ENCODE measurements at places on chromosomes 13 and 19.
A peak's percentile ranks its signal among the peaks of the same experiment; 100 is the strongest.

DNA sequence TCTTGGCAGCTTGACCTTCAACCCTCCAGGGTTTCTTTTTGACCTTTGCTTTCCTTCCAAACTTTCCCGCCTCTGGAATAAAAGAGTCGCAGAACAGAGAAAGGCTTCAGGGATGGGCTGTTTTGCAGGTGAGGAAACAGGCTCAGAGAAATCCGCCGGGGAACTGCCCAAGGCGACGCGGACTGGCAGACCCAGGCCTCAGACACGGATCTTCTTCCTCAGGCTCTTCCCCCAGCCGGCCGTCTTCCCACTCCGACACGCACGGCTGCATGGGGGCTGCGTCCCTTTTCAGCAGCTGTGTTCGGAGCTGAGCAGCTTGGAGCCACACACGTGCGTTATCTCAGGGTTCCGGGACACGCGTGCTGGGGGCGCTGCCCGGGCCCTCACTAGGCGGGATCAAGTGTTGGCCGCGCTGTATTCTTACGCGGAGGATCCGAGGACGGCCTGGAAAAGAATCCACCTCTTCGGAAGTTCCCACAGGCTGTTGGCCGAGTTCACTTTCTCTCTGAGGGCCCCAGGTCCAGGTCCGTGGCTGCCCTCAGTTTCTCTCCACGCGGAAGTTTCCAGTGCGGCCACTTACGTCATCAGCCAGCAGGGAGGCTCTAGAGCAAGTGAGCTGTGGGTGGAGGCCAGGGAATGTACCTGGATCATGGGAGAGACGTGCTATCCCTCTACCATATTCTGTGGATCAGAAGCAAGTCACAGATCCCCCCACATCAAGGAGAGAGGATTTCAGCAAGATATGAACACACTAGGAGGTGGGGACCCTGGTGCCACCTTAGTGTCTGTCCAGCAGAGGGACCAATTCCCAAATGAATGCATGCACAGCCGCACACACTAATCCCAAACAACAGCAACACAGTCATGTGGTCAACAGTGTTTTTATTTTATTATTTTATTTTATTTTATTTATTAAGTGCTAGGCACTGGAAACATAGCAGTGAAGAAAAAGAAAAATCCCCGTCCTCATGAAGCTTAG is 100.4 kb downstream of the ING1 start:
- DNase-seq, result no peak

DNA sequence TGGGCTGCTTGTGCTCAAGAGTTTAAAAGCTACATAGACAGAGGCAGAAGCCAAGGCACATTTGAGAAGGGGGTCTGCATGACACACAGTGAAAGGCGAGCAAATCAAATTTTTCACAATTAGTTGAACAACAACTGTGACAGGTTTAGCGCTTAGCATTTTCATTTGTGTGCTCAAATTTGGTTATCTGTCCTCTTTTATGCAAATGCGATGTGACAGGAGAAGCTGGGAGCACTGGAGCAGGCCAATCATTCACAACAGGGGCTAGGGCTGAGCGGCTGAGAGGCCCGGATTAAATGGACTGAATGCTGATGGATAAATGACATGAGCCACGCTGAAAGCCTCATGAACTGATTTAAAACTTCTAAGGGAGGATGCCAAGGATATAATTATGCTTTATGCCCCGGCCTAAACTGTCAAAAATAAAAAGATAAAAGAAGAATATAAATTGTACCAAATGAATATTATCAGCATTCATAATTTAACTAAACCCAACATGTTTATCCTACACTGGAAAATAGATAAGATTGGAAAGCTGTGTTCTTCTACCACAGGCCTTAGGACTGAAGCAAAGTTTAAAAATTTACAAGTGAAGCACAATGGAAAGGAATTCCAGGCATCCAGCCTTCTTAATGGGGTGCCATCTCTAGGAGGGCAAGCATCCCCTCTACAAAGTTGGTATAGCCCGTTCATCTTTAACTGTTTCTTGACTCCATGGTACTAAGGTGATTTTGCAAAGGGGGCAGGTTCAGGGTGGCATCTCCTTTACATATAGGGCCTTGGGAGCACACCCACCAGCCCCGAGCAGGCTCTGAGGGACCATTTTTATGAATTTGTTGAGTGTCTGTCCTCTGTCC is 117.9 kb downstream of the RBM26 start:
- no peak for DNase-seq

GRCh38 chr19:55086730-55087541 is 11.3 kb downstream of the EPS8L1 start:
- DNase-seq, result peak; percentile 61

- no peak for DNase-seq
Measured at GRCh38 chr13:73286942-73287620, 228.3 kb downstream of the KLF5 start.

GRCh38 chr13:109611912-109612691 is 174.3 kb downstream of the IRS2 start:
- no peak for DNase-seq

DNA sequence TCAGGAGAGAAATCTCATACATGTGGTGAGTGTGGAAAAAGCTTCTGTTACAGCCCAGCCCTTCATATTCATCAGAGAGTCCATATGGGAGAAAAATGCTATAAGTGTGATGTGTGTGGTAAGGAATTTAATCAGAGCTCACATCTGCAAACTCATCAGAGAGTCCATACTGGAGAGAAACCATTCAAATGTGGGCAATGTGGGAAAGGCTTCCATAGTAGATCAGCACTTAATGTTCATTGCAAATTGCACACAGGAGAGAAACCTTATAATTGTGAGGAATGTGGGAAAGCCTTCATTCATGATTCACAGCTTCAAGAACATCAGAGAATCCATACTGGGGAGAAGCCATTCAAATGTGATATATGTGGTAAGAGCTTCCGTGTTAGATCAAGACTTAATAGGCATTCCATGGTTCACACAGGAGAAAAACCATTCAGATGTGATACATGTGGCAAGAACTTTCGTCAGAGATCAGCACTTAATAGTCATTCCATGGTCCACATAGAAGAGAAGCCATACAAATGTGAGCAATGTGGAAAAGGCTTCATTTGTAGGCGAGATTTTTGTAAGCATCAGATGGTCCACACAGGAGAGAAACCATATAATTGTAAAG is 15.2 kb downstream of the ZNF221 start:
- DNase-seq, result no peak

DNA sequence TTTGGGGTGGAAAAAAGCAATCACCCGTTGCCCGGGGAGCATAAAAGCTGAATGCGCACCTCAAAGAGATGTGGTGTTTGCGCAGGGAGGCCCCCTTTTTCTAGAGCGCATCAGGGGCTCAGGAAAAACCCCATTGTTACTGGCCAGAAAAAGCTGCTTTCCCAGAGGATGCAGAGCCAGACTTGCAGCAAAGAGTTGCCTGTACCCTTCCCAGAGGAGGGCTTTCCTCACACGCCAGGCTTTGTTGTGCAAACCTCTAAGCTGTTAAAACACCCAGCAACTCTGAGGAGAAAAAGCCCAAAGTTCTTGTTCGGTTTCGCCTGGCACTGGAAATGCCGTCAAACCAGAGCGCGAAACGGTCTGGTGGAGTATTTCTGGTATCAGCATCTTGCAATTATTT is 29.3 kb downstream of the GSX1 start:
- DNase-seq, result no peak

DNA sequence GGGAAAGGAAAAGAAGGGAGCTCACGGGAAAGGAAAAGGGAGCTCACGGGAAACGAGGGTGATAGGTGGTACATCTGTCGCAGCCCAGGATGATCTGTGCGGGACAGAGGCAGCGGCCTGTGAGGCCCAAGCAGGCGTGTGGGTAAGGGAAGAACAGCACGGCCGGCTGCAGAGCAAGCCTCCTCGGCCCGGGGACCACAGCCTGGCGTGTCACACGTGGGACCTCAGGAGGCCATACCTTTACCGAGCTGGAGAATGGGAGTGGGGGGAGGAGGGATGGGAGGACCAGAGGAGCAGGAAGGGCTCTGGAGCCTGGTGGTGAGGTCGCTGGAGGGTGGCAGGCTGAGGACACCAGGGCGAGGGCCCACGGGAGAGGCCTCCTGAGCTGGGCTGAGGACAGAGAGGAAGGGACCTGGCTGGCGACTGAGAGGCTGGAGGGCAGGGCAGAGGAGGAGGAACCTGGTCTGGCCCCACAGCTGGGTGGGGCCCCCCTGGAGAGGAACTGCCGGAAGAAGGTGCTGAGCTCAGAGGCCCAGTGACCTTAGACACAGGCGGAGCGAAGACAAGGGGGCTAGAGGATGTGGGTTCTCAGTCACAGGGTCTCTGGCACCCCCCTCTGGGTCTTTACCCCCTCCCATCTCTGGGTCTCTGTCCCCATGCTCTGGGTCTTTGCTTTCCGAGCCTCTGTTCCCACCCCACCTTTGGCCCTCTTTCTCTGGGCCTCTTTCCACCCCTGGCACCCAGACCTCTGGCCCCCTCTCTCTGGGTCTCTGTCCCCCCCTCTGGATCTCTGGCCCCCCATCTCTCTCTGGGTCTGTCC is 2.9 kb upstream of the FTL start:
- DNase-seq, result peak; percentile 53

- peak; percentile 92 for DNase-seq
Measured at GRCh38 chr19:984165-984967, at the start of gene WDR18. WDR18 (plus strand) TSS chr19:984345; CDS start chr19:984354, 9 bp downstream.

GRCh38 chr13:99218969-99219368 is 18.3 kb downstream of the UBAC2 start:
- peak; percentile 57 for DNase-seq

- no peak for DNase-seq
Measured at GRCh38 chr13:109794095-109794494, 7.7 kb upstream of the IRS2 start.

GRCh38 chr19:7879836-7880235 is 5.6 kb upstream of the PRR36 start:
- no peak for DNase-seq

DNA sequence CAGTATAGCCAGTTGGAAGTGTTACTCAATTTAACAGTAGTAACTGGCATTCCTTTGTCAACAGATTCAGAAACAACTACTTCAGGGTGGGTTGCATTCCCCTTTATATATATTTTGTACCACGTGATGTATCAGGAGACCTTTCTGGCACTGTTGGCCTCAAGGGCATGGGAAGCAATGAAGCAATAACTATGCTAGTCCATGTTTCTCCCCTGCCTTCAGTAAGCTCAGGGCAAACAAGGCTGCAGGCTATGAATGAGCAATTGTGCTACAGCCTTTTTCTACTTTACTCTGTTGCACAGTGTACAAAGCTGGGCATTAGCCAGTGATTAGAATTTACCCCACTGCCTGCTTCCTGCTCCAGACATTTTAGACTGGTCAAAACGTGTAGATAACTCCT is 348.8 kb downstream of the GPC5 start:
- no peak for DNase-seq

GRCh38 chr13:40629678-40630384 is 36.6 kb downstream of the FOXO1 start:
- DNase-seq, result no peak

- no peak for DNase-seq
Measured at GRCh38 chr19:6271721-6272410, 7.9 kb downstream of the MLLT1 start.

DNA sequence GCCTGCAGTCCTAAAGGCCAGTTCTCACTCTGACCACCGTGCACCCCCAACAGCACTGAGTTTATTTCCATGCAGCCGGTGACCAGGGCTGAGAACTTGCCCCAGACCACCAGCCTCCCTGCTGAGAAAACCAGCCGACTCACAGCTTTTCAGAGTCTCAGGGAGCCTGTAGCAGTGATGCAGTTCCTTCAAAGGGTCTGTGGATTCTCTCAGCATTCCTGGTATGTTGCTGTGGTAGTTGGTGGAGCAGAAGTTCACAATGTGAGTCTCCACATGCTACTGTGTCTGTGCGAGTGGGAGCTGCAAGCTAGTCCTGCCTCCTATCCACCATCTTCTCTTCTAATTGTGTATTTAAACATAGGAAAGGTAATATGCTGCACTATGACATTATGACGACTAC is 254.9 kb upstream of the KLF12 start:
- DNase-seq, result no peak

- DNase-seq, result no peak
Measured at GRCh38 chr19:22619932-22620331, 14.2 kb upstream of the ZNF492 start.

DNA sequence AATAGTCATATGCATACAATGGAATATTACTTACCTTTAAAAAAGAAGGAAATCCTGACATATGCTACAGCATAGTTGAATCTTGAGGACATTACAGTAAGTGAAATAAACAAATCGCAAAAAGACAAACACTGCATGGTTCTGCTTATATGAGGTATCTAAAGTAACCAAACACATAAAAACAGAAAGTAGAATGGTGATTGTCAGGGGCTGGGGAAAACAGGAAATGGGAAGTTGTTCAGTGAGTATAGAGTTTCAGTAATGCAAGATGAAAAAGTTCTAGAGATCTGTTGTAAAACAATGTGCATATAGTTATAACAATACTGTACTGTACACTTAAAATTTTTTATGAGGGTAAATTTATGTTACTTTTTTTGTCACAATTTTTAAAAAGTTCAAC is 219.4 kb downstream of the KLF5 start:
- DNase-seq, result no peak

DNA sequence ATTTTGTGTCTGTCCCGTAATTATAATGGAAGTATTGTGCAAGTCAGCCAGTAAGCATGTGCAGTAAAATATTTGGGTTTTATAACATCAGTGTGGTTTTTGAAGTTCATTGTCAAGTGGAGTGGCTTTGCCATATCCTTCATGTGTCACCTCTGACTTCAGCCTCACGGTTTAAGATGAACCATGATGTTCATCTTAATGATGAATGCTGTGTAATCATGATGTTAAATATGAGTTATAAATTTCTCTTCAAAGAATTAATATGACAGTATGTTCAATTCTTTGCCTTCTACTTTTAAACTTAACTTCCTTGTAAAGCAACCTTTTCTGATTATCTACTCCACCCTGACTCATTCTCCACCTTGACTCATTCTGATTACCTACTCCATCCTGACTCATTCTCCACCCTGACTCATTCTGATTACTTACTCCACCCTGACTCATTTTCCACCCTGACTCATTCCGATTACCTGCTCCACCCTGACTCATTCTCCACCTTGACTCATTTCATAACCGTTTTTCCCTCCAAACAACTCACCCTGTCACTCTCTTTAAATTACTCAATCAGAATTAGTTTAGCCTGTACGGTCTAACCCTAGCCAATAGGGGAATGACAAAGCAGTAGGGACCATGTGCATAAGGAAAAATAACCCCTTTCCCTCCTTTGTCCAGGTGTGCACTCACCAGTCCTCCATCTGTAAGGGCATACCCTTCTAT is 50.3 kb upstream of the ANKRD10 start:
- peak; percentile 20 for DNase-seq

DNA sequence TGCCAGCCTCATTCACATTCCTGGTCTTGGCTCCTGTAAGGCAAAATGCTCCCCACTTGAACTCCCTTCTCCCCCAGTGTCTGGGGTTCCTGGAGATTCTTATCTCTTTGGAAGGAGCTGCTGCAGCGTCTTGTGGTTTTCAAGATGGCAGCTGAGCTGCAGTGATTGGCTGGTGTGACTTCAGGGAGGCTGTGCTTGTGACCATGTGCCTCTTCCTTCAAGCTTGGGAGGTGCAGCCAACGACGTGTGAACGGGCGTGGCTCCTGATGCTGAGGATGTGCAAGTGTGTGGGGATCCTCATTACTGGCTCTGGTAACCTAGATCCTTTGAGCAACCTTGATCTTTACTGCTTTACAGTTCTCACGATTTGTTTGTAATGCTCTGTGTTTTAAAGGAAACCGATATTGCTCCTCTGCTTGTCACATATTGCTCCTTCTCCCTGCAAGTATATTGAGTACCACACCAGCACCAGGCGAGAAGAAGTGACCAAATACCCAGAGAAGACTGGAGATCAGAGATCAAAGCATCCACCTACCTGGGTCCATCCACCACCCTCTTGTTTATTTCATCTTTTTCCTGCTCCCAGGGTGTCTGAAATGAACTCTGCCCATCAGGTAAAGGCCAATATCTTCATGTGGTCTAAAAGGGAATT is 208.5 kb downstream of the FGF9 start:
- no peak for DNase-seq

Measured in activated naive CD4-positive, alpha-beta T cell treated with Interleukin-2 at 50 U/mL for 16 hours (primary cell).